NCI-H146 (cell line): ENCODE measurements at places on chromosomes 5 and 9.

GRCh38 chr9:93886911-93887310 is 68.2 kb downstream of the BARX1 start:
- DNase-seq: no peak

GRCh38 chr5:6243706-6244338 is 134.5 kb downstream of the MED10 start:
- no peak for DNase-seq

DNA sequence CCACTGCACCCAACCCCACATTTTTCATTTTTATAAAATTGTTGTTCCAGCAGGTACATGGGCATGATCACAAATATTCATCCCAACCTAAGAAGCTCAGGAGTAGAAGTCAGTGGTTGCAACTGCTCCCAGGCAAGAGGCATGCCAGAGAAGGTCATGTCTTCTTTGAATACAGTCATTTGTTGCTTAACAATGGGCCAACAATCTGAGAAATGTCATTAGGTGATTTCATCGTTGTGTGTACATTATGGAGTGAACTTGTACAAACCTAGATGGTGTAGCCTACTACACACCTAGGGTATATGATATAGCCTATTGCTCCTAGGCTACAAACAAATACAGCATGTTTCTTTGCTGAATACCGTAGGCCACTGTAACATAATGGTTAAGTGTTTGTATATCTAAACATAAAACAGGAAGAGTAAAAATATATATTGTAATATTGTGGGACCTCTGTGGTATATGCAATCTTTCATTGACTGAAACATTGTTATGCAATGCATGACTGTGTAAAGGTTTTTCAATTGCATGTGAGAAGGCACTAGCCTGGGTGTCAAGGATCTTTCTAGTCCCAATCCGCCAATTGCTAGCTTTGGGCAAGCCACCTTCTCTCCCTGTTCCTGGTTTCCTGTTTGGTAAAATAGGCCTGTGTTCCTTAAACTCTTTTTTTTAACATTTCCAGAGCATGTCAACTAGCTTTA is 27.6 kb downstream of the ATP10B start:
- DNase-seq: no peak

GRCh38 chr5:53087171-53087570 is 22.4 kb downstream of the MOCS2 start:
- DNase-seq: no peak
